Esophagus muscularis mucosa (tissue), 4 donors: ENCODE measurements at places on chromosomes 5 and 9.

- H3K27ac ChIP-seq = no peak overlapping the region
- H3K4me1 ChIP-seq = peaks cover 13% of the 10 kb centered on the region
- no peak overlapping the region for H3K4me3 ChIP-seq
- DNase-seq = no peak
- no peaks in the 10 kb centered on the region for H3K36me3 ChIP-seq
These were observed 317.3 kb downstream of the GADD45G start for GRCh38 chr9:89922099-89922498.

- H3K27me3 ChIP-seq = no peaks in the 10 kb centered on the region
- H3K4me3 ChIP-seq = no peak overlapping the region
- no peaks in the 10 kb centered on the region for H3K4me1 ChIP-seq
- DNase-seq = no peak
- no peak overlapping the region for H3K27ac ChIP-seq
These were observed 1474.9 kb downstream of the EFNA5 start for GRCh38 chr5:106195679-106196474.

- H3K27me3 ChIP-seq = no peaks in the 10 kb centered on the region
- no peak overlapping the region for H3K27ac ChIP-seq
- no peak for DNase-seq
- H3K4me3 ChIP-seq = no peak overlapping the region
These were observed 59.0 kb downstream of the KCNIP1 start for GRCh38 chr5:170562875-170563228.

- no peak overlapping the region for H3K4me3 ChIP-seq
- H3K27ac ChIP-seq = no peak overlapping the region
- DNase-seq = no peak
- H3K27me3 ChIP-seq = no peaks in the 10 kb centered on the region
- H3K4me1 ChIP-seq = peaks cover 25% of the 10 kb centered on the region
These were observed 35.7 kb downstream of the ANGPTL2 start for GRCh38 chr9:127086771-127087170.

- no peaks in the 10 kb centered on the region for H3K27me3 ChIP-seq
- DNase-seq = no peak
- H3K4me3 ChIP-seq = no peak overlapping the region
- no peak overlapping the region for H3K27ac ChIP-seq
- H3K36me3 ChIP-seq = no peaks in the 10 kb centered on the region
- peaks cover 7% of the 10 kb centered on the region for H3K4me1 ChIP-seq
These were observed 222.8 kb upstream of the KLF4 start for GRCh38 chr9:107712390-107712789.

- H3K27me3 ChIP-seq = no peaks in the 10 kb centered on the region
- H3K4me1 ChIP-seq = no peaks in the 10 kb centered on the region
- H3K27ac ChIP-seq = no peak overlapping the region
- no peak for DNase-seq
- no peaks in the 10 kb centered on the region for H3K36me3 ChIP-seq
These were observed 43.0 kb downstream of the IL31RA start for GRCh38 chr5:55894135-55894534.
